ENCODE measurements at places on chromosomes 6 and 20. TPM values are rescaled to one million over a fixed set of nuclear protein-coding genes. Genes with fewer than 3 reads are reported as not detected.

Gene TMEM217
- total RNA-seq: 9.9 TPM

Gene ABHD16B
- not detected for total RNA-seq

Gene RPP21
- total RNA-seq: 62.8 TPM

Gene SLC32A1
- total RNA-seq: not detected

- DNase-seq: no peak
These were observed 12.8 kb downstream of the TRAF3IP2 start for GRCh38 chr6:111592726-111593511.

Measured in activated T-helper 1 cell treated with anti-CD3 and anti-CD28 coated beads, Interleukin-12 subunit alpha, Interleukin-12 subunit beta, Interleukin-2, Interleukin-4 antibody, amounts not matched to agents 30 ng/mL and 10 ng/mL and 1 ng/mL, durations not matched to agents 14 hours and 24 hours and 36 hours (primary cell).